ENCODE measurements at places on chromosomes 7 and 10. TPM values are rescaled to one million over a fixed set of nuclear protein-coding genes. Genes with fewer than 3 reads are reported as not detected.

- no peak overlapping the region for H3K4me3 ChIP-seq
- DNase-seq = peak; percentile 30
- peaks cover 22% of the 10 kb centered on the region for H3K4me1 ChIP-seq
- H3K36me3 ChIP-seq = no peaks in the 10 kb centered on the region
- no peaks in the 10 kb centered on the region for H3K27me3 ChIP-seq
- no peak overlapping the region for H3K27ac ChIP-seq
Measured at GRCh38 chr10:90939116-90939515, 18.2 kb upstream of the ANKRD1 start.

- H3K4me3 ChIP-seq = no peak overlapping the region
- H3K27me3 ChIP-seq = no peaks in the 10 kb centered on the region
- H3K27ac ChIP-seq = no peak overlapping the region
- DNase-seq = no peak
- peaks cover 23% of the 10 kb centered on the region for H3K36me3 ChIP-seq
Measured at GRCh38 chr7:157394246-157395191, 57.7 kb downstream of the DNAJB6 start.

DNA sequence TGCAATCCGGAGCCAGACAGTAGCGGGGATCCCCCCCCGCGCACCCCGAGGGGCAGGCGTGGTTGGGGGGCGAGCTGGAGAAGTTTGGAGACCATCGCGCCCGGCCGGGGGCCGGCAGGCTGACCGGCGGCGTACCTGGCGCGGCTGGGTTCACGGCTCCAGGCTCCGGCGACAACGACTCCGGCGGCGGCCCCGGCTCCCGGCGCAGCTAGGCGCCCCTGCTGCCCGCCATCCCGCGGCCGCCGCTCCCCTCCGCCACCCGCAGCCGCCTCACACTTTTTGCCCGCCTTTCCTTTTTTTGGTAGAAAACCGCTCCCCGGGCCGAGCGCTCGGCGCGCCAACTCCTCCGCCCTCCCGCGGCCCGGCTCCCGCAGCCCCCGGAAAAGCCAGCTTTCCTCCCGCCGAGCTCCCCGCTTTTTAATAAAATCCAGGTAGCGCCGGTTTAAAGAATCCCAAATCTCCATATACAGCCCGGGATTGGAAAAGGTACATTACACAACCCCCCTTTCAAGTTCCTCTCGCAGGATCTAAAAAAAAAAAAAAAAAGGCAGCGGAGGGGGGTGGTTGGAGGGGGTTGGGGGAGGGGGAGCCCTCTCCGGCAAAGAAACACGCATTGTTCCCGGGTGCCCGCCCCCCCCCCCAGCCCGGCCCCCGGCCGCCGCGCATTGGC lies at the start of gene TNRC18:
TNRC18 (minus strand) TSS at position 529 of the 670 bp plus-strand sequence. CDS start 2,588 bp downstream, outside the sequence.
- H3K27me3 ChIP-seq = no peaks in the 10 kb centered on the region
- H3K4me3 ChIP-seq = peak within 1 kb of the TSS; percentile 90
- peaks cover 9% of the 10 kb centered on the region for H3K4me1 ChIP-seq
- peak within 1 kb of the TSS; percentile 72 for H3K27ac ChIP-seq

- no peak overlapping the region for H3K4me3 ChIP-seq
- H3K27ac ChIP-seq = no peak overlapping the region
- DNase-seq = no peak
- H3K36me3 ChIP-seq = no peaks in the 10 kb centered on the region
- no peaks in the 10 kb centered on the region for H3K27me3 ChIP-seq
Measured at GRCh38 chr10:53430127-53430891, 657.7 kb upstream of the MBL2 start.

Gene DPYSL4
- total RNA-seq = 32.9 TPM

Gene TAS2R3
- total RNA-seq = 1.3 TPM

Gene SFXN4
- total RNA-seq = 14.5 TPM

Measured in endothelial cell of umbilical vein (primary cell).